ENCODE measurements at places on chromosomes 3 and 15. TPM values are rescaled to one million over a fixed set of nuclear protein-coding genes. Genes with fewer than 3 reads are reported as not detected.

CIB2 gene
- total RNA-seq, result 25.7 TPM

NMNAT3 gene
- total RNA-seq, result 6.9 TPM

BTLA gene
- total RNA-seq, result under 0.01 TPM

TMEM212 gene
- not detected for total RNA-seq

SKIC8 gene
- total RNA-seq, result 53.0 TPM

DNA sequence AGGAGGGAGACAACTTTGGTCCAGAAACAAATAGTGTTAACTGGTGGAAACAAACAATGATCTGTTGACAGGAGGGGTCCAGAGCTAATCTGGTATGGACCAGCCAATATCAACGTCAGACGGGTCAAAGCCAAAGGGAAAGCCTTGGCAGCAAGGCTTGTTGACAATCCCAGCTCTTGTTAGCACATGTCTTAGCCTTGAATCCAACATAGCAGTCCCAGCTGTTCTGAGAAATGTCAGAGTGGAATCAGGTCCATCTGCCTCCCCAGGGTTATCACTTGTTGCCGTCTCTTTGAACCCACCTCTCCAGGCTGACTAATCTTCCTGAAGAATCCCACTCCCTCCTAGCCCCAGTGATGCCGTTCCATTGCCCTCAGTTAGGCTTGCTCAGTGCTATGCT, 404.6 kb upstream of the MCTP2 start:
- no peak for DNase-seq

GRCh38 chr3:124748560-124749198, 18.4 kb downstream of the UMPS start:
- no peak for DNase-seq

DNA sequence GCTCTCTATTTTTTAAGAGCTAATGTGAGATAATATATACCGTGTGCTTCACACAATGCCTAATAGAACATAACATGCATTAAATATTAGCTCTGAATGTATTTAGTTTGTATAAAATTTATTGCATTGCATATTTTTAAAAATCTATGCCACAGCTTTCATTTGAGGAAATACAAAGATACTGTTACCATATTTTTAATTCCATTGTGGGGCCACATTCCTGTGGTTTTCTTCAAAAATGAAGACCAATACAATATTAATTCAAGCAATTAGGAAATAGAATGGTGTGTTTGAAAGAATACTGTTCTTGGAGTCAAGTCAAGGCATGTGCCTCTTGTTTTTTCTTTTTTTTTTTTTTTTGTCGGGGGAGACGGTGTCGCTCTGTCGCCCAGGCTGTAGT, 95.4 kb upstream of the CADPS start:
- DNase-seq, result no peak

DNA sequence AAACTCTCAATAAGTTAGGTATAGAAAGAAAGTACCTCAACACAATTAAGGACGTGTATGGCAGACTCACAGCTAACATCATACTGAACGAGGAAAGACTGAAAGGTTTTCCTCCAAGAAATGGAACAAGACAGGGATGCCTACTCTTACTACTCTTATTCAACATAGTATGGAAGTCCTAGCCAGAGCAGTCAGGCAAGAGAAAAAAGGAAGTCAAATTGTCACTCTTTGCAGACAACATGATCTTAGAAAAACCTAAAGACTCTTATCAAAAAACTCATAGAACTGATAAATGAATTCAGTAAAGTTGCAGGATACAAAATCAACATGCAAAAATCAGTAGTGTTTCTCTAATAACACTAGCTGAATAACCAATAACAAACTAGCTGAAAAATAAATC, 96.0 kb downstream of the C3orf70 start:
- DNase-seq, result no peak

GRCh38 chr3:143267989-143268388, 148.4 kb downstream of the CHST2 start:
- DNase-seq, result no peak

DNA sequence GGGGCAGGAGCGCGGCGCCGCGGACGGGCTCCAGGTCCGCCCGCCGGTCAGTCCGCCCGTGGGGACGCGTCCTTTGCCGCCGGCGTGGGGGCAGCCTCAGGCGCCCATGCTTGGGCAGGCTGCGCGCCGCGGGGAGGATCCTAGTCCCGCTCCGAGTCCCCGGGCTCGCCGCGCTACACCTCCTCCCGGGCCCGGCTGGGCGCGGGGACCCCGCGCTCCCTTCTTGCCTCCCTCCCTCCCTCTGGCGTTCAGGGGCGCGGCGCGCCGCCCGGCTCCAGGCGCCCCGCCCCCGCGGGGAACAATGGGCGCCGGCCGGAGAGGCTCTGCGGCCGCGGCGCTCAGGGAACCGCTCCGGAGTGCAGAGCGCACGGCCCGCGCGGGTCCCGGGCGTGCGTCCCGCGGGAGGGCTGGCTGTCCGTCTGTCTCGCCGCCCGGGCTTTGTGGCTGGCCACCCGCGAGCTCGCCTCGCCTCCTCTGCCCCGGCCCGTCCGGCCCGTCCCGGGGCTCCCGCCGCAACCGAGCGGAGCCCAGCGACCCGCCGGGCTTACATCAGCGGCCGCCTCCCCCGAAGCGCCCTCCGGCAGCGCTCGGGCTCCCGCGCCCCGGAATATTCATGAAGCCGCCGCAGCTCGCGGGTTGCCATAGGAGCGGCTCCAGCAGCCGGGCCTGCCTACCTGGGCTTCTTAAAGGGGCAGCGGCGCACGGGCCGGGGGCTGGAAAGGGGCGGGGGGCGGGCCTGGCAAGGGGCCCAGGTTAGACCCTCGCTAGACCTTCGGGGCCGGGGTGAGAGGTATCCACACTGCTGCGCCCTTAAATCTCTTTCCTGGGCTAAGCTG, at the start of gene HCN4:
Gene HCN4 (minus strand): TSS at position 658 of the 836 bp plus-strand sequence. CDS start 688 bp downstream, outside the sequence.
- peak; percentile 60 for DNase-seq

DNA sequence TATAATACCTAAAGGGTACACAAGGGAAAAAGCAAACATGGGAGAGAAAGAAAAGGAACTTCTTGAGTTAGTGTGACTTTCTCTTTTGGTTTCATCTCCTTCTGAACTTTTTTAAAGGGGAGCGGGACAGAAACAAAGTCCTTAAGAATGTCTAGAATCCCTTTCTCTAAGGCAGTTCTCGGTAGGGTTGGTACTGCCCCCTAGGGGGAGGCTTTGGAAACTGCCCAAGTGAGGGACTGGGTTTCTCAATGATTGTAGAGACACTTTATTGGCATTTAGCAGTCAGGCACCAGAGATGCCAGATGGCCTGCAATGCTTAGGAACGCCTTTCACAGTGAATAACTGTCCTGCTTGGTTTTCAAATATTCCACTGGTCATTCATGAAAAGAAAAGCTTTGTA, 172.7 kb downstream of the WDR72 start:
- DNase-seq, result no peak

DNA sequence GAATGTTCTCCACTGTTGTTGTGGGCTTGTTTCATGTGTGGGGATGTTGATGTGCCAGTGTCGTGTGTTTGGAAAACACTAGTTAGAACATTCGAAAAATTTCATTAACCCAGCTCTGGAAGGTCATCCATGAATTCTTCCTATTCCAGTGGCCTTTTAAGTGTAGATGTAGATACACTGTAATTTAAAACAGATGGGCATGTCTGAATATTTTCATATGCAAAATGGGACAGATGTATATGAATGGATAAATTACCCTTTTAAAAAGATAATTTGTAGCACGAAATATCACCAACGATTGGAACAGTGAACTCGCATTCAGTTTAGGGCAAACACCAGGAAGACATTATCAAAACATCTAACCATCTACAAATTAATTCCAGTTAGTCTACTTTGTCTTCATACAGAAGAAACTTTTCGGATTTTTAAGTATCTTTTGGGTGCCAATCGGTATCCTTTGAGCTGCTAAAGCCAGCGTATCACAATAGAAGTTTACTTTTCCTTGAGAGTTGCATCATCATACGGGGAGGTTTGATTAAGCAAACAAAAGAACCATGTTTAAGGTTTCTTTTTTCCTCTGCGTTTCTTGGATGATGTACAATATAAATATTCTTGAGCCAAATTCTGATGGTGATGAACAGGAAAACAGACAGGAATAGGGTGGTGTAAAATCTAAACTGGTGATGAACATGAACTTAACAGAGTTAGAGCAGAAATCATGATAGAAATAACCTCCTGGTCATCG, 528.1 kb downstream of the FOXP1 start:
- DNase-seq, result no peak

GRCh38 chr3:128052595-128053351, 536 bp downstream of the SEC61A1 start:
- DNase-seq, result no peak

- DNase-seq, result no peak
These were observed 550.0 kb upstream of the ALCAM start for GRCh38 chr3:104816716-104817115.

DNA sequence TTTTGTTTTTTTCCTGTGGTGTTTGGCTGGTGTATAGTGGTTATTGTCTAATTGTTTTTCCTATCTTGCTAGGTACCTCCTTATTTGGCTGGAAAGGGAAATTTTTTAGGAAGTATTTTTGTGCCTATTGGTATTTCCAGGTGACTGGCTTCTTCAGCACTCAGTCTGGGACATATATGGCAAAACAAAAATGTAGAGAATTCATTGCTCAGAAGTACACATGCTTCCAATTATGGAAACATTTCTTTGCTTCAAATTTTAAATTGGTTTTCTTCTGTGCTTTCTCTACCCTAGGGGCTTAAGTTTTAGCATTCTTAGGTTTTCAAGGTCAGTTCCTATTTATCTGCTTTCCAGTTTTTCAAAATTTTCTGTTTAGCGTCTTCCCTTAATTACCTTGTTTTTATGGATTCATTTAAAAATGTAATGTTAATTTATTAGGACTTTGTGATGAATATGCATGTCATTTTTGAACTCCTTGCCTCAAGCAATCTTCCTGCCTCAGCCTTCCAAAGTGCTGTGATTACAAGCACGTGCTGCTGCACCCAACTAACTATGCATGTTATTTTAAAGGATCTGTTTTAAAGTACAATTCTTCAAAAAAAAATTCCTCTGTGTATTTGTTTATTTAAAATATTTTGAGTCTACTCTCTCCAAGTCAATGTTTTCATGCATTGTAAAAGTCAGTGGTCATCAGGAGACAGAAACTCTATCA, 231.9 kb upstream of the DPPA4 start:
- DNase-seq, result no peak

DNA sequence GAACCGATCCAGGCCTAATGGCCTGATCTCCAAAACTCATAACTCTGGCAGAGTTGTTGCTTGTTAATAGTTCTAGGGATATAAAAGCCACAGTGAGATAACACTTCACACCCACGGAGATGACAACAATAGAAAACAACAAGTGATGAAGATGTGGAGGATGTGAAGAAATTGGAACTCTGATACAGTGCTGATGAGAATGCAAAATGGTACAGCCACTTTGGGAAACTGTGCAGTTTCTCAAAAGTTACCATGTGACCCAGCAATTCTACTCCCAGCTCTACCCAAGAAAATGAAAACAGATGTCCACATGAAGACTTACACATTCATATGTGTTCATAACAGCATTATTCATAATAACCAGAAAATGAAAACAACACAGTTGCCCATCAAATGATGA, 3.8 kb downstream of the CMTM7 start:
- no peak for DNase-seq

DNA sequence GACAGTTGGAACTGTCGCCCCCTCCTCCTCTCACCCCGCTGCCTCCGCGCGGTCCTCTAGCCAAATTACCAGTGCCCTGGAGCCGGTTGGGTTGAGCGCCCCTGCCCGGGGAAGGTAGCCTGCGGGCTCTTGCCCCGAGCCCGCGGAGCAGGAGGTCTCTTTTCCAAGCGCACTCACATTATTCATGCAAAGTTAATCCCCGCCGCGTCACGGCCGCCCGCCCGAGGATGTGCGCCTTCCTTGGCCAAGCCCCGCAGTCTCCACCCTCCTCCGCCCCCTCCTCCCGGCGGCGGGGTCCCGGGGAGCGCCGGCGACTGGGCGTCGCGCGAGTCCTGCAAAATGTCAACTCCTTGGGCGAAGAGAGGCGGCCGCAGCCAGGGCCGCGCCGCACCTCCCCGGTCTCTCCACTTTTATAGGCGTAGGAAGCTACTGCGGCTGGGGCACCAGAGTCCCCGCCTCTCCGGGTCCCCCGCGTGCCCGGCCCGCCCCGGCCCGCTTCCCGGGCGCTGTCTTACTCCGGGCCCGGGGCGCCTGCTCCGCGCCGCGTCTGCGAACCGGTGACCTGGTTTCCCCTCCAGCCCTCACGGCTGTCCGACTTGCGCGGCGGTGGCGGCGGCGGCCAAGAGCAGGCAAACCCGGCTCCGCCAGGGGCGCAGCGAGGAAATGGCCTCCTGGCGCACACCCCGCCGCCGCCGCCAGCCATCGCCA, at the start of gene THRB:
Gene THRB (minus strand): TSS at position 233 of the 708 bp plus-strand sequence.
- DNase-seq, result peak; percentile 70

- DNase-seq, result no peak
These were observed 1.8 kb upstream of the CCR9 start for GRCh38 chr3:45884368-45885201.

DNA sequence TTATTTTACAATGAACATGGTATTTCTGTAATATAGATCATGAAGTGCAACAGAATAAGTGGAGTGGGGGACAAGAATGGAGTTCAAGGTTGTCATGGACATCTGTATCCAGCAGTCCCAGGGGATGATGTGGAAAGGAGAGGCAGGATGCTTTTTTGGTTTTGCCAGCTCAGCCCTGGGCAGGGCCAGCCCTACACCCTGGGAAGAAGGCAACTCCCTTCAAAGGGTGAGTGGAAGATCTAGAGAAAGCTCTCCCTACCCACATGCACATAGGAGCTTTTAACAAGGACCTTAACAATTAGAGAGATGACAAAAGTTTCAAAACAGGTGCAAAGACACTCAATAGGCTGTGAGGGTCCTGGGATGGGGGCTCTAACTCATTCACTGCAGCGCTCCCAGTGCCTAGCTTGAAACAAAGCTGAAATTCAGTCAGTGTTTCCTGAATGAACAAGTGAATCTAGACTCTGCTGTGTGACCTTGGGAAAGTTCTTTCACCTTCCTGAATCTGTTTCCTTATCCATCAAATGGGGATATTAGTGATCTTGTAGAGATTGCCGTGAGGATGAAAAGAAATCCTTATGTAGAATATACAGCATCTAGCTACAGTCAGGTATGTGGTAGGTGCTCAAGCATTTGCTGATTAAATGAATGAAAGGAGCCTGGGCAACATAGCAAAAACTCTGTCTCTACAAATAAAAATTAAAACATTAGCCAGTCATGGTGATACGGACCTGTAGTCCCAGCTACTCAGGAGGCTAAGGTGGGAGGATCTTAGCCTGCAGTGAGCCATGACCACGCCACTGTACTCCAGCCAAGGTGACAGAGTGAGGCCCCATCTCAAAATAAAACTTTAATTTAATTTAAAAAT, 14.3 kb downstream of the BHLHE40 start:
- no peak for DNase-seq

- DNase-seq, result peak; percentile 34
These were observed 26.7 kb upstream of the MCF2L2 start for GRCh38 chr3:183455089-183455488.

DNA sequence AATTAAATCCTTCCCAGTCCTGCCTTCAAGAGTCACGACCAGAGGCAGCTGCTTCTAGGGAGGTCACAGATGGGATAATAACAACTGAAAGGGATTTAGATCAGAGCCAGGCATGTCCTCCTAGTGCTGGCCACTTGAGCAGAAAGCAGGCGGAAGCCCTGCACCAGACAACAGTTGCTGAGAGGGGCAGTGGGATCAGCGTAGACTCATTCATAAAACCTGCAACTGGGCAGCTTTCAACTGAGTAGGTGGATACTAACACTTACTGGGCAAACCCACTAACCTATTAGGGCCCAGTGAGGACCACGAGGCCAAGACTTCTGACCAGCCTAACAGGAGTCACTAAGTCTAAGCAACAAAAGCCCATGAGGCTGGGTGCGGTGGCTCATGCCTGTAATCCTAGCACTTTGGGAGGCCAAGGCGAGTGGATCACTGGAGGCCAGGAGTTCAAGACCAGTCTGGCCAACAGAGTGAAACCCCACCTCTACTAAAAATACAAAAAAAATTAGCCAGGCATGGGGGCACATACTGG, 67.0 kb downstream of the DAPK2 start:
- DNase-seq, result no peak
